ENCODE measurements at places on chromosomes 5 and 9.

- DNase-seq = no peak
Observed at GRCh38 chr5:6287176-6287575, 91.2 kb downstream of the MED10 start.

DNA sequence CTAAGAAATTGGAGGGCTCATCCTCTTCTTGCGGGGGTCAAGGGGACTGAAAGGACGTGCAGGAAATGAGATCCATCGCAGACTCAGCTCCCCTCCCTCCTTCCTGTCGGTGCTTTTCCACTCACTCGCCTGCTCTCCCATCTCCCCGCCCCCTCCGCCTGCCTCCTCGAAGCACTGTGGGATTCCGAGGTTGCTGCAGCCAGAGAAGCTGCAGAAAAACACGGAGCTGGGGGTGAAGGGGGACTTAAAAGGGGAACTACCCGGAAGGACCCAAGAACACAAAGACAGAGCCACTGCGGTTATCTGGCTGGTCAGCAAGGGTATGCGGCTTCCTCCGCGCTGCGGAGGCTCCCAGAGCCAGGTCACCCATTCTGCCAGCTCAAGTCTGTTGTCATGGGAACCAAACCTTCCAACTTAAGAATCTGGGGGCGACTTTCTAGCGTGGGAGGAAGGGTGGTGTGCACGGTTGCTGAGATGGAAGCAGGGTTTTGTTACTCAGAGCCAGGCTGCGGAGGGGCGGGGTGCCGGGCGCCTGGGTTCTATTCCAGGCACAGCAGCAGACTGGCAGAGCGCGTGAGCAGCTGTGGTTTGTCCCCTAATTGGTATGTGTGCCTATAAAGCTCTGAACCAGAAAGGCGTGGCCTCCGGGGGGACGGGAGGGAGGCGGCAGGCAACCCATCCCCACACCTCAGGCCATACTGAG, 24.9 kb downstream of the PCDHGC5 start:
- DNase-seq = peak; percentile 68

GRCh38 chr9:117733465-117733864, 29.3 kb downstream of the TLR4 start:
- no peak for DNase-seq

- DNase-seq = peak; percentile 12
Observed at GRCh38 chr5:128674837-128675446, 136.9 kb upstream of the FBN2 start.

GRCh38 chr5:96870094-96871026, 5.9 kb upstream of the ERAP2 start:
- no peak for DNase-seq

GRCh38 chr9:114288193-114289091, 34.5 kb upstream of the ORM1 start:
- no peak for DNase-seq

DNA sequence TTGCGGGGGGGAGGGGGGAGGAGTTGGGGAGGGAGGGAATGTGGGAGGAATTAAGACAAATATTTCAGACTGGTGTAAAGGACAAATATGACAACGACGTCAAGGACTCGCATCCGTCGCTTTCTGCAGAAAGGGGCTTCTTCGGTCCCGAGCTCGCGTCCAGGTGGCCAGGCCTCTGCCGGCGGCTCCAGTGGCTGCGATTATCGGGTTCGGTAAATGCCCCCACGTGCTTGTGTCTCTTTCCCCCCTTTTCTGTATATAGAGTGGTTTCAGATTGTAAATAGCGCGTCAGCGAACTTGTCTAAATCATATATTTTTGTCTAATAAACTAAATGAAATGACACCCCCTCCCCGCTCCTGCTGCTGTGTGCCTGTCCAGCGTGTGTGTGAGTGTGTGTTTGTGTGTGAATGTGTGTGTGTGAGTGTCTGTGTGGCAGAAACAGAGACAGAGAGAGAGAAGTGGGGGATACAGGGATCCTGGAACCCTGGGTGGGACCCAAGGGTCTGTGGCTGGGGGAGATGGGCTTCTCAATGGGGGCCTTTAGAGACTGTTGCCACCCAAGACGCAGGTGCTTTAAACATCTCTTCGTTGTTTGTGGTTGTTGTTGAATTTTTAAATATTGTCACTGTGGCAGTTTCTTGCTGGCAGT, 5.6 kb downstream of the IRX1 start:
- DNase-seq = no peak

GRCh38 chr9:133331641-133332380, 4.2 kb downstream of the SURF6 start:
- DNase-seq = no peak

DNA sequence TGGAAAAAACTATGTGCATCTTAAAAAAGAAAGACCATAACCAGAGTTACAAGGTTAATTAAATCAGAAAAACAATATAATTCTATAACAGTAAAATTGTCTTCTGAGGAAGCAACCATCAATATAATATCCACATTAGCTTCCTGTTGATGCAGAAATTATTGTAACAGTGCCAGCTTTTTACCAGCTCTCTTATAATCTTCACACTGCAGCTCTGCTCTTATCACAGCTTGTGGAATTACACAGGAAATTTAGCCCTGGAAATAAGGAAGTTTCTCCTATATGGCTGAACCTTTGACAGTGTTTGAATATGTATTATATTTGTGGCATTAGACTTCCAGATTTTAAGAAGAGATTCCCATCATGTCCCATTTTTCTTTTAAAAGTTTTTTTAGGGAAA, 49.1 kb upstream of the TEK start:
- DNase-seq = no peak

DNA sequence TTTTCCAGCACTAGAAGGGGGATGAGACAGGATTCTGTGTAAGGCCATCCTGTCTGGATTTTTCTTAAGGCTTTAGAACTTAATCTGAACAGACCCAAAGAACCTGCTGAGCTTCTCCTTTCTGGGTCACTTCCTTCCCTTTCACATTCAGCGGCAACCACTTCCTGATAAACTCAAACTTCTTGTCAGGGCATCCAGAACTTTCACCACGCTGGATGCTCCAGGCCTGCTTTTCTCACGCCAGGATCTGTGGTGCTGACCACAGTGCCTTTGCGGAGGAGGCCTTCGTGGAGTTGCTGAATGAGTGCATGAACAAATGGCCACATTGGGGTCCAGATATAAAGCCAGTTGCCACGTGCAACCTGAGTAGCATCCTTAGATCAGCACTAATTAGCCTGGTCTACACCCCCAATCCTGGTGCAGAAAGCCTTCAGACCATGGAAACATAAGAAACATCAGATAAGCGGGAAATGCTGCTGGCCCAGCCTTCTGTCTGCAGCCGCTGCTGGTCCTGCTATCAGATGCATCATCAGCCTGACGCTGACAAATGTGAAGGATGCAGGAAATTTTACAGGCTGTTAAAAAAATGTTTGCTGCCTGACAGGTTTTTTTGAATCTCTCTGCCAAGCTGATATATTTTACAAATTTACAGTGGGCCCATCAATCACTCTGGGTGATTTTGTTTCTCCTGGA, 75.3 kb upstream of the BARHL1 start:
- no peak for DNase-seq

DNA sequence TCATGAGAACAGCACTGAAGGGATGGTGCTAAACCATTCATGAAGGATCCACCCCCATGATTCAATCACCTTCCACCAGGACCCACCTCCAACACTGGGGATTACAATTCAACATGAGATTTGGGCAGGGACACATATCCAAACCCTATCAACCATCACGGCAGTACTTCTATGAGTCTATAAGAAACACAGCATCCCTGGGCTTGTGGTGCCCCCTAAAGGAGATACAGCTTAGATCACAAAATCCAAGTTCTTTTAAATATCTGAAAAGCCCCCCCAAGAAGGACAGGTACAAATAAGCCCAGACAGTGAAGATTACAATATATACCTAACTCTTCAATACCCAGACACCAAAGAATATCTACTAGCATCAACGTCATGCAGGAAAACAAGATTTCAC, 233.7 kb upstream of the ADRA1B start:
- DNase-seq = no peak

DNA sequence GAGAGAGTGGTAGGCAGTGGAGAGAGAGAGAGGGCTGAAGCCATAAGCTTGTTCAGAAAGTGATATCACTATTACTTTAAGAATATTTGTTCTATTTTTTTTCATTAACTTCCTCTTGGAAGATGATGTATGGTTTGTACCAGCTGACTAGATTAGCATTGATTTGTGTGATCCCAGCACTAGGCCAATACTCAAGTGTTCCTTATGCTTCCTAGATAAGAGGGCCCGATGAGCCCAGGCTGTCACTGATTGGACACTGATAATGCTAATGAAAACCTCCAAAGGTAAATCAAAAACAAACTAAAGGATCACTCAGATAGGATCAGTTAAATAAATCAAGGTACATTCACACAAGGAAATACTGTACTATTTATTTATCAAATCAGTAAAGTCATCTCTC, 52.7 kb upstream of the OTULINL start:
- no peak for DNase-seq

- DNase-seq = no peak
Observed at GRCh38 chr5:10503997-10504793, 59.7 kb upstream of the ANKRD33B start.

- DNase-seq = no peak
Observed at GRCh38 chr5:21195145-21195544, 1207.1 kb upstream of the CDH18 start.

- no peak for DNase-seq
Observed at GRCh38 chr9:128556926-128557634, 4.7 kb downstream of the SPTAN1 start.

- no peak for DNase-seq
Observed at GRCh38 chr5:138943599-138944173, 68.6 kb upstream of the LRRTM2 start.

- DNase-seq = peak; percentile 11
Observed at GRCh38 chr5:151264113-151264512, 11.1 kb downstream of the GM2A start.

DNA sequence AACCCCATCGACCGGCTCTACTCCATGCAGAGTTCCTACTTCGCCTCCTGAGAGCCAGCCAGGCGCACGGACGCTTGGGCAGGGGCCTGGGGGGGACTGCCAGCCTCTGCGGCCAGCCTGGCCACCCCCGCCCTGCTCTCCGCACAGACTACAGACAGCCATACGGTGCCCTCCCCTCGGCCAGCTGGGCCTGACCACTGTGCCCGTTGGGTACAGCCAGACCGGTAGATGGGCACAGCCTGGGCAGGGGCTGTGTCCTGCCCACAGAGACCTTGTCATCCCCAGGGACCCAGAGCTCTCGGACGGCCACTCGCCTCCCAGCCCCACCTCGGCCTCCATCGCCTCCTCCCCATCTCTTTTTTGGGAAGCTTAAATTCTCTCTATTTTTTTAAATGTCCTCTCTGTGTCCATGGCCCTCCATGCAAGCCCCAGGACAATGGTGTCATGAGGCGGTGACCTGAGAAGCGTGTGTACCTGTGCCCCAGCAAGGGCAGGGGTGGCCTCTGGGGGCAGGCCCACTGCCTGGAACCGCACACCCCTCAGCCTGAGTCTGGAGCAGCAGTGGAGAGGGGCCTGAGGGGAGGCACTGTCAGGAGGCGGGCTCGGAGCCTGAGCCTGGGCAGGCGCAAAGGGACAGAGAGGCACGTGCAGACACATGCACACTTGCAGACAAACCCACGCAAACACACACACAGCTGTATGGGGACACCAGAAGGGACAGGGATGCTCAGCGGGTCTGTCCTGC, 82.8 kb downstream of the LMX1B start:
- no peak for DNase-seq

DNA sequence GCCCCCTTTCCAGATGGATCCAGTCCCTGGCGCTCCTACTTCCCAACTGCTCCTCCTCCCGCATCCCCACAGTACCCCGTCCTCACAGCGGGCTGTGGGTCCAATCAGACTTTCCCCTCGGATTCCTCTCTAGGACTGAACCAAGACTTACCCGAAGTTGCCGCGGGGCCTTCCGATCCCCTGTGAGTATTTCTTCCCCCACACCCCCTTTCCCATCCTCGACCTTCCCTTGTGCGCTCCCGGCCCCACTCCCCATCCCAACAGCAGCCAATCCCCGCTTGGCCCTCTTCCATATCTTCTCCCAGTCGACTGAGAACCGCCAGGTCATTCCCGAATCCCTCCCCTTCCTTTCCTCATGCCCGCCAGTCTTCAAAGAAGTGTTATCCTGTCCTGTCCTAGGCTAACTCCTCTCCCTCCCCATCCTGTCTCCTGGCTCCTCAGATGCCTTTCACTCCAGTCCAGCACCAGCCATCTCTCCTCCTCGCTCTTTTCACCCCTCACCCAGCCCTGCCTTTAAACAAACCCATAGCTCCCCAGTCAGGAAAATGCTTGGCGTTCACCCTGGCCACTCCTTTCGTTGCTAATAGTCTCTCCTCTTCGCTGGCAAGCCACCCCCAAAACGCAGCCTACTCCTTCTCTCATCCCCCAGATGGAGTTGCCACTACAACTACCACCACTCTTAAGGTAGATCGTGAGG, 646 bp downstream of the SWI5 start:
- no peak for DNase-seq

DNA sequence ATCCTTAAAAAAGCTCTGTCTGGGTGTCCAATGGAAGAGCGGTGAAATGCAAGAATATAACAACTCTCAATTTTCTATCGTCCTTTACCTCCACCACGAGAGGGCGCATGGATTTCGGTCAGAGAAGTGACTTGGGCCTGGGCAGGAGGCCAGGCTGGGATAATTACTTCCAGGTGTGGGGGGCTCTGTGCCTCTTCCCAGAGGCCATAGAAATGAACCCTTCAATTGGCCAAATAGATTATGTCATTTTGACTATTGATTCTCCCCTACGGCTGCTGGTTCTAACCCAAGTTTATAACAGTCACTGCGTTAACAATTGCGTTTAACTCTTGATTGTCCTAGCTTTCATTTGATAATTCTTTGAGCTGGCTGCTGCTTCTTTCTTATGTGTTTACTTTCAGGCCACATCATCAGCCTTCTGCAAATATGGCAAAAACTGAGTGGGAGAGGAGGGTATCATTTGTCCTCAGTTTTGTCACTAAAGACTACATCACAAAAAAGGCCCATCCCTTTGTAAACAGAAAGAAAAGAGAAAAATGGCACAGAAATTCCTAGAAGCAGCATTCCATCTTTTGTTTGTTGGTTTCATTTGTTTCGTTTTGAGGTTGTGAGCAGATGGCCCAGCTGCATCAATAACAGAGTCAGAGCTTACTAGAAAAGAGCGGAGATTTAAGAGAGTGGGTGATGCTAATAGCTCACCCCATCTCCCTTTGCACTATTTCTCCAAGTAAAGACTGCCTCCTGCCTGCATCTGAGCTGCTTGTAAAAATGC, 45.4 kb upstream of the ZFR start:
- peak; percentile 48 for DNase-seq

DNA sequence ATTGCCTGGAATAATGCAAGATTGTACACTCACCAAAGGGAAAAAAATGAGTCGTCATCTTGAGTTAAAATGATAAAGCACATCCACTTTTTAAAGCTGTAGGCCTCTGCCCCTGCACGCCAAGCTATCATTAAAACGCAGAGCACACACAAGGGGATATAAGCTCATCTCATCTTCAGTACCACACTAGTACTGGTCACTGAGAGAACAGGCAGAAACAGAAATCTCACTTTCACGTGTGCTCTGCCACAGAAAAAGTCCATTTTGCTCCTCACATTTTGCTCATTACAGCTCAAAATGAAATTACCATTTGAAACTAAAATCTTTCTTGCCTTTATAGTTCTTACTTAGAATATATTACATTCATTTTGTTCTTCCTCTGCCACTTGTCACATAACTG, 99.2 kb upstream of the SLC30A5 start:
- no peak for DNase-seq
